GM18507 (cell line): ENCODE measurements at places on chromosomes 1 and 21.

DNA sequence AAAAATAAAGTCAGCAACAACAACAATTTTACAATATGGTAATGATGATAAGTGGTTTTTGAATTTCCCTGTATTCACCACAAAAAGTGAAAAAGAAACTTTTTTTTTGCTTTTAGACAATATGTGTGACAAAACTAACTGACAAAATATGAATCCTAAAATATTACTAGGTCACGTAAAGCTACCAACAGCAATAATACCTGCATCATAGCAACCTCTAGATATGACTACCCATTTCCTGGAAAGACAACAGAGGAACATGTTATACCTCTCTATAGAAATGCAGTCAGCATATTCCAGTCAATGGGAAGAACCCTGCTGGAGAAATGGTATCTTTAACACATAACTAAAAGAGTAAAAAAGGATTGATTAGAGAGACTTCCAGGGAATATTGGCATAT lies 73.7 kb downstream of the PDE4B start:
- no peak for DNase-seq

DNA sequence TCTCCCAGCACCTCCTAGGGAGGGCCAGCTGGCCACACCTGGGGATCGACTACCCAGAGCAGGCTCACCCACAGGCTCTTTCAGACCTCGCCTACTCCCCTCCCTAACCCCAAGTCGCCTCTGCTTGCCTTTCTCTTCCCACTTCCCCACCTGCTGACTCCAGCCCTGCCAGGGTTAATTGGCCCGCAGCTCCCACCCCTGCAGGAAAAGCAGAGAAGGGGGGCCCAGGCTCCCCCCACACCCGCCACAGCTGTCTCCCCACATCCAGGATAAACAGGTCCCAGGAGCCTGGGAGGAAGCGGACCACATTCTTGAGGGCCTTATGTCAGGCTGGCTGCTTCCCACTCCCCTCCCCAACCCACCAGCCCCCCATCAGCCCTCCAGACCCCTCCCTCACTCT lies 45.0 kb downstream of the TAS1R2 start:
- no peak for DNase-seq

GRCh38 chr1:160210561-160210960 lies 5.4 kb downstream of the PEA15 start:
- no peak for DNase-seq

DNA sequence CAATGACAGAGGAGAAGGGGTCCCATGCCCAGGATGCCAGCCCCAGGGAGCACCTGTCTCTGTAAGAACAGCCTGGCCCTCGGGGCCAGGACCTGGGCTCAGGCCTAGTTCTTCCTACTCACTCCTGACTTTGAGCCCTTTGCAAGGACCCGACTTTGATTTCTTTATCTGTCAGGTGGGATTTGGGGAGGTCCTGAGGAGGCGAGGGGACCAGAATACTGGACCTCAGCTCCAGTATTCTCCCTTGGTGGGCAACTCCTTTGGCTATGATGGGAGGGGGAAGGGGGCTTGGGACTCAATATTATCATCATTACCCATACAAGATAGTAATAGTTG lies 18.1 kb downstream of the KCNQ4 start:
- no peak for DNase-seq

- no peak for DNase-seq
Observed at GRCh38 chr1:110084227-110085078, 14.0 kb upstream of the ALX3 start.

DNA sequence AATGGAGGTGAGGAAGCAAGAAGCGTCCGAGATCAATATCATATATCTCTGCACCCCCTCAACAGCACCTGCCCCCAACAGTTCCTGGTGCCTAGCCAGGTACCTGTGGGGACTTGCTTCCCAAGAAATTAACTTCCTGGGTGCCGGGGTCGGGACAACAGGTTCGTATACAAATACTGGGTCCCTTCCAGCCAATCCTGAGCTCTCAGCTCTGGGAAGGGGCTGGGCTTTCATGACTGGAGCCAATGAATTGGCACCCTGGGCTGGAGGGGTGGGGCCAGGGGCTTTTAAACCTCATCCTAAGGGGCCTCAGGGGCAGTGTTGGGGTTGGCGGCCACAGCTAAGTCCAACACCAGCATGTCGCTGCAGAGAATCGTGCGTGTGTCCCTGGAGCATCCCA lies at the start of gene PADI3:
PADI3 (plus strand) TSS at position 318 of the 400 bp plus-strand sequence; CDS start at position 358, 40 bp downstream.
- DNase-seq = no peak

GRCh38 chr1:57889676-57890320 lies 465.9 kb upstream of the DAB1 start:
- no peak for DNase-seq

DNA sequence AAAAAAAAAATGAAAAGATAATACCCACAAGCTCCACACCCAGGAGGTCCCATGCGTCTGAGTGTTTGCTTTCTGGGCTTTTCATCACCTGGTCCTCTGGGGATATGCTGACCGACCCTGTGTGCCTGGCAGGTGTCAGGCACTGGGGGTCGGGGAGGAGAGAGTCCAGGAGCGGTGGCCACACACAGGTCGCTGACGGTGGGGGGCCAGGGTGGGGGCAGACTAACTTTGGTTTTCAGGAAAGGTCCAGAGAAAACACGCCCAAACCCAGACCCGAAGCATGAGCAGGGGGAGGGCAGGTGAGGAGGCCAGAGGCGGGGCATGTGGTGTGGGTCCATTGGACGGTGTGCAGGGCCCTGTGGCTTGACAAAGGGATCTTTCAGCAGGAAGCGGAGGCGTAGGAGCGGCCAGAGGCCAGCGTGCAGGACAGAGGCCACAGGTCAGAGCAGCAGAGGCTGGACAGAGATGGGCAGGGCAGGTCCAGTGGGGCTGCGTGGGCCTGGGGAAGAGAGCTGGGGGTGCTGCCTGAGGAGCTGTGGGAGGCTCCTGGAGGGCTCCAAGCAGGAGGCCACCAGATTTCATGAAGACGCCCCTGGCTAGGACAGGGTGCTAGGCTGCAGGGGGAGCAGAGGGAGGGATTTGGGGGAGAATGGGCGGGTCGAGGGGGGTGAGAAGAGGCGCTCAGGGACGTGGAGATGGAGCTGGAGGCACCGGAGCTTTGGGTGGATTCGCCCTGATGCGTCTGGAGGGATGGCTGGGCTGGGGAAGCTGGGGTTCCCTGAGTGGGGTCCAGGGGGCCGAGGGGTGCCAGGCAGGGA lies 15.8 kb downstream of the RNF223 start:
- no peak for DNase-seq
